ENCODE measurements at places on chromosomes 16 and 17.

DNA sequence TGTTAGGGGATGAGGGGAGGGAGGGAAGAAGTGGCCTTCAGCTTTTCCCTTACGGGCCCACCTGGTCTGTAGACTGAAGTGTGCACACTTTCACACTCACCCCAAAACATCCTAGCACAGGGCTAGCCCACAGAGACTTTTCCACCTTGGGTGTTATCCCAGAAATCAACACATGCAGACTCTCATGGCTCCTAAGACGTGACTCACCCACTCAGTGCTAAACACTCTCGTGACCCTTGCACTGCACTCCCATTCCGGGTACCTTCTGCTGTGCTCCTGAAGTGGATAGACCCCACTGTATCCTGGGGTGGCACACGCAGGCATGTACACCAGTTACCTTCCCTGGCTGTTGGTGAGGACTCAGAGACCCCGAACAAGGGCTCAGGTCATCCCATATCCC is 23.0 kb upstream of the ABCC3 start:
- no peaks in the 10 kb centered on the region for H3K36me3 ChIP-seq
- H3K27ac ChIP-seq: no peak overlapping the region
- no peak for DNase-seq

DNA sequence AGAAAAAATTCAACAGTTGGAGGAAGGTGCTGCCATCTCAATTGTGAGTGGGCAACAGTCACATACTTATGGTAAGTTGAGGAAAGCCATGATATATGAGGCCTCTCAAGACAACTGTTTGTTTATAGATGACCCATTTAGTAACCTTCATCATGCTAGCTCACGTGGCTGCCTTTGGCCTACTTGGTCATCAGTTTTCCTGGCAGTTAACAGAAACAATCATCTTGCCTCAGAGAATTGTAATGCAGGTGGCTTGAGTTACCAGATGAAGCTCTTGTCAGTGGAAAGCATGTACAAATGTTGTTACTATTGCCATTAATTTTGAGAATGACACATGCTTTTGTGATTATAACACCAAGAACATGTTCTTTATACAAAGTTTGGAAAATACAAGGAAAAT is 14.7 kb downstream of the TPPP3 start:
- H3K27ac ChIP-seq: no peak overlapping the region
- H3K4me1 ChIP-seq: no peaks in the 10 kb centered on the region
- H3K4me3 ChIP-seq: no peak overlapping the region
- DNase-seq: no peak

GRCh38 chr17:14351493-14351892 is 50.6 kb downstream of the HS3ST3B1 start:
- no peaks in the 10 kb centered on the region for H3K27me3 ChIP-seq
- H3K36me3 ChIP-seq: no peaks in the 10 kb centered on the region
- H3K27ac ChIP-seq: no peak overlapping the region
- no peaks in the 10 kb centered on the region for H3K4me1 ChIP-seq
- no peak for DNase-seq

DNA sequence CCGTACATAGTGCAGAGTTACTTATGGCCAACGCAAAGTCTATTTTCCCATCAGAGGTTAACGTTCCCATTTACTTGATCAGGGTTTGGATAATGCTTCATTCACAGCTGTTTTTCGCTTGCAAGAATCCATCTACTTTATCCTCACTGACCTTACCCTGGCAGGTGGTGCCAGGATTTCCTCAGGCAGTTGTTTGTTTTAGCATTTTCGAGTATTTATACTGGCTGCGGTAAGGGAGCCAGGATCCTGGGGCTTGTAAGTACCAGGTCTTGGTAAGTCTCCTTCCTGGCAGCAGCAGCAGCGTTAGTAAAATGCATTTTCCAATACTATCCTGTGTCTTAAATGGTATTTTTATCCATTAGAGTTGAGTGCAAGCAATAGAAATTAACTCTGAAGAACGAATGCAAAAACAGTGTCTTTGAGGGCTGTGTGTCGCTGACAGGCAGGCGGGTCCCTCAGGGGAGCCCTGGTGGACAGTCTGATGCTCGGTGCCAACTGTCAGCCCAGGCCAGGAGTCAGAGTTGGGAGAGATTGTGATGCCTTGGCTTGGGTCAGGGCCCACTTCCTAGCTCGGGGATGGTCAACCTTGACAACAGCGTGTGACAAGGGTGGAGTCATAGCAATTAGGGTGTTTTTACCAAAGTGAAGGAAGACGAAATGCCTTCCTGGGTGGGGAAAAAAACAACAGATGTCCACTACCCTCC is 92.4 kb upstream of the HSBP1 start:
- no peak for DNase-seq
- H3K27ac ChIP-seq: no peak overlapping the region
- no peaks in the 10 kb centered on the region for H3K27me3 ChIP-seq
- H3K4me1 ChIP-seq: no peaks in the 10 kb centered on the region
- no peak overlapping the region for H3K4me3 ChIP-seq

- H3K4me3 ChIP-seq: peak overlapping the region; percentile 31
- H3K4me1 ChIP-seq: no peaks in the 10 kb centered on the region
- DNase-seq: no peak
- peaks cover 6% of the 10 kb centered on the region for H3K27me3 ChIP-seq
- H3K27ac ChIP-seq: no peak overlapping the region
- no peaks in the 10 kb centered on the region for H3K36me3 ChIP-seq
Observed at GRCh38 chr17:82370471-82371332, 863 bp upstream of the UTS2R start.

DNA sequence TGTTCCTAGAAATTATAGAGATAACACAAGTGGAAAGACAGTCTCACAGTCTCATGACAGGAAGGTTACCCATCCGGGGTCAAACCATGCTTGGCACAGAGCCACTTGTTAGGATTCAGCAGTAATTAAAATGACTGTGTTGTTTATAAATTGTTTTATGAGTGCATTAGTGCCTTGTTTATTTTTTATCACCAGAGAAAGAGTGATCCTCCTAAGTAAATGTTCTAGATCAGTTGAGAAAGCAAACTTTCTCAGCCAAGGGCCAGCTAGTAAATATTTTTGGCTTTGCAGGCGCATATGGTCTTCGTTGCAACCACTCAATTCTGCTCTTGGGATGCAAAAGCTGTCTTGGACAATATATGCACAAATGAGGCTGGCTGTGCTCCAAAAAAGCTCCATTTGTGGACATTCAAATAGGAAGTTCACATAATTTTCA is 253.9 kb upstream of the CACNG5 start:
- H3K4me1 ChIP-seq: peaks cover 20% of the 10 kb centered on the region
- H3K4me3 ChIP-seq: no peak overlapping the region
- no peaks in the 10 kb centered on the region for H3K36me3 ChIP-seq
- DNase-seq: peak; percentile 43

- H3K4me3 ChIP-seq: peak overlapping the region; percentile 99
- no peaks in the 10 kb centered on the region for H3K4me1 ChIP-seq
- no peaks in the 10 kb centered on the region for H3K36me3 ChIP-seq
- H3K27ac ChIP-seq: peak overlapping the region; percentile 91
- no peak for DNase-seq
Observed at GRCh38 chr16:31508706-31509195, 560 bp upstream of the RUSF1 start.

DNA sequence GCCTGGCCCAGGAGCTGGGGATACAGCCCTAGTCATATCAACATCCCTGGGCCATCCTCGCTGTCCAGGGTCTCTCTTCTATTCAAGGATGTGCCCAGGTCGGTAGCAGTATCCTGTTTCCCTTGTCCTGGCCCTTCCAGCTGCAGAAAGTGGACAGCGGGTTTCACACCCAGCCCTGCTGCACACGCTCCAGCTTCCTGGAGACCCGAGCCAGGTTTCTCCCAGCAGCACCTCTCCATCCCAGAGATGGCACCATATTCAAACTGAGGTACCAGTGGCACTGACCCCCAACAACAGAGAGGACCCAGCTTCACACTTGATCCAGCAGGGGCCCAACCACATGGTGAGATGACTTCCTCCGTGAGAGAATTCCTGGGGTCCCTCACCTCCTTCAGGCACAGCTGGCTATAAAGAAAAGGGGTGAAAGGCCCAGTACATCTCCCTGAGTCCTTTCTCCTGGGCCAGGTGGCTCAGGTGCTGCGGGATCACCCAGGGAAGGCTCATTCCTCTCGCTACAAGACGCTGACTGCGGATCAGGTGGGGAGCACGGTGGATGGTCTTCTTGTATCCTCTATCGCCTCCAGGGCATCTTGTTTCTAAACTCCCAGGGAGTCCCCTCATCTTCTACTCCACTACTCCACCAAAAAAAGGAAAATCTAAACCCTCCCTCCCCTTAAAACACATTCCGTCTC is 1.4 kb downstream of the CUEDC1 start:
- no peaks in the 10 kb centered on the region for H3K4me1 ChIP-seq
- H3K27me3 ChIP-seq: no peaks in the 10 kb centered on the region
- H3K27ac ChIP-seq: peak overlapping the region; percentile 84
- H3K4me3 ChIP-seq: peak overlapping the region; percentile 66
- DNase-seq: no peak

- H3K4me1 ChIP-seq: no peaks in the 10 kb centered on the region
- H3K27me3 ChIP-seq: no peaks in the 10 kb centered on the region
- no peak overlapping the region for H3K27ac ChIP-seq
- no peak overlapping the region for H3K4me3 ChIP-seq
Observed at GRCh38 chr16:65280845-65281512, 159.1 kb upstream of the CDH11 start.

- H3K4me1 ChIP-seq: peaks cover 11% of the 10 kb centered on the region
- DNase-seq: no peak
- H3K27me3 ChIP-seq: no peaks in the 10 kb centered on the region
- peaks cover 10% of the 10 kb centered on the region for H3K36me3 ChIP-seq
- no peak overlapping the region for H3K27ac ChIP-seq
Observed at GRCh38 chr17:43403846-43404245, 5.1 kb downstream of the ARL4D start.

DNA sequence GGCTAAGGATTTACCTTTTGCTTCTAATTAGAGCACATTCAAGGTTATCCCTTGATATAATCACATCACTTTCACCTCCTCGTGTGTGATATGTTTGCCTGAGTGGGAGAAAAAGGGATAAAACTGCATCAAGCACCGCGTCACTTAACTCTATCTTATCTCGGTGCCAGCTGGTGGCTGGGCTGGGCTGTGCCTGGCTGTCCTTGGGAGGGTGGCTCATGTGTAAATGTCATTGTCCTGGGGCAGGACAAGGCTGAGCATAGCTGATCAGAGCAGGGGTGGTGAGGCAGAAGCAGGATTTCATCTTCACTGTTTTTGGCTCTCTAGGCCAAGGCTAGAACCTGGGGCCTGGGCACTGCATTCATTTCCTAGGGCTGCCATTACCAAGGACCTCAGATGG is 105.3 kb downstream of the RAP1GAP2 start:
- DNase-seq: no peak
- H3K4me1 ChIP-seq: no peaks in the 10 kb centered on the region
- H3K27me3 ChIP-seq: no peaks in the 10 kb centered on the region
- no peak overlapping the region for H3K27ac ChIP-seq
- no peak overlapping the region for H3K4me3 ChIP-seq
- no peaks in the 10 kb centered on the region for H3K36me3 ChIP-seq

DNA sequence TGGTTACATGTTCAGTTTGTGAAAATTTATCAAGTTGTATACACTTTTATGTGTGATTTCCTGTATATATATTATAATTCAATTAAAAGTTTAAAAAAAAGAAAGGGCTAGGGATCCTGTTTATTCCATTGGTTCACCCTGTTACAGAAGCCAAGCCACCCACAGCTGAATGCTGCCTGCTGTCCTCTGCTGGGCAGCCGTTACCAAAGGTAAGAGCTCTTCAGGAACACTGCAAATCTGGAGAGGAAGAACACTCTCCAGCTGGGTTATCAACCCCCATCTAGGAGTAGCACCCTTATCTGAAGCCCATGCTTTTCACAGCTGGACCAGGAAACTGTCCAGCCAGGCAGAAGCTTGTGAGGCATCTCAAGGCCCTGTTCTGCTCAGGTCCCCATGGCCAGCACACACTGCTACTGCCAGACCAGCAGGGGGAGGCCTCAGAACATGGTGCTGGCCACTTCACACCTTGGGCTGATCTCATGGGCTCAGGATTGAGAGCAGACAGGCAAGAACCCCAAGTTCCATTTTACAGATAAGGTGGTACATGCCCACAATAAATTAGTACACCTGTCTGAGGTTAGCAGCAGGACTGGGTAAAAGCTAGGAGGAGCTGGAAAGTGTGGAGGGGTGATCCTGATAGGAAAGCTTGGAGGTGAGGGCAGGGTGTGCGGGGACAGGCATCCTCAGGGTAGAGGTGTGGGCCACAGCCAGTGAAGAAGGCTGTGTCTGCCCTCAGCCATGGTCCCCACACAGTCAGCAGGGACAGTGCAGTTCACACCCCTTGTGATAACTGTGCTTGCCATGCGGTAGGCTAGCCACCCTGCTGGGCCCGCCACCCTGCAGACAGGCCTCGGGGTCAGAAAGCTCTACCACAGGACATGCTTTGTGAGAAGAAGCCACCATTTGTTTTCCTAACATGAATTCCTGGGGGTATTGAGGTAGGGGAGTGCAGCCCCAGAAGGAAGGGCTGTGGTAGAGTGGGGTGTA is 54.3 kb upstream of the SREBF1 start:
- peak; percentile 69 for DNase-seq
- H3K36me3 ChIP-seq: no peaks in the 10 kb centered on the region
- no peak overlapping the region for H3K27ac ChIP-seq
- H3K27me3 ChIP-seq: no peaks in the 10 kb centered on the region

DNA sequence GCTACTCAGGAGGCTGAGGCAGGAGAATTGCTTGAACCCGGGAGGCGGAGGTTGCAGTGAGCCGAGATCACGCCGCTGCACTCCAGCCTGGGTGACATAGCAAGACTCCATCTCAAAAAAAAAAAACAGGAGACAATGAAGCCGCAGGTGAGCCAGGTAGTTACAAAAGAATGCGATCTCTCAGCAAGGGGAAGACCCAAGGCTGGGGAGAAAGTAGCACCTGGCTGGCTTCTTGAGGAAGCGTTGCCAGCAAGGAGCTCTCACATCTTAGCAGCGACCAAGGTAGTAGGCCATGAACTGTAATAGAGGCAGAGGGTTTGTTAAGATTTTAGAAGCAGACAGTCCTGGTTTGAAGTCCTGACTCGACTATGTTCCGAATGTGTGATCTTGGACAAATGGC is 175.0 kb downstream of the AIPL1 start:
- no peaks in the 10 kb centered on the region for H3K4me1 ChIP-seq
- H3K4me3 ChIP-seq: no peak overlapping the region
- H3K36me3 ChIP-seq: no peaks in the 10 kb centered on the region
- H3K27ac ChIP-seq: no peak overlapping the region
- no peak for DNase-seq

DNA sequence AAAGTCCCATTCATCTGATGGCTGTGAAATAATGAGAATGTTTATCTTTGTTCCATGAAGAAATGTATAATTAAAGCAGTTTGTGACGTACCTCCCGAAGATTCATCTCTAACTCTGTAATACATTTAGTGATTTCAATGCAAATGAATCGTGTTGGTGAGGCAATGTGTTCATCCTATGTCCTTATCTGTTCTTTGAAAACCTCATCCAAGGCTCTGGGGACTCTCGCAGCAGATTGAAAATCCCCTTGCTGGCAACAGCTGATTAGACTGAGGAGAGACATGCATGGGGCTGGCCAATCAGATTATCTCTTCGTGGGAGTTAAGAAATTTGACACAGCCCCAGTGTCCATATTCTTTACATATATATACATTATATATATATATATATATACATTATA is 1095.4 kb upstream of the EEF2KMT start:
- H3K36me3 ChIP-seq: no peaks in the 10 kb centered on the region
- no peak overlapping the region for H3K27ac ChIP-seq
- H3K4me3 ChIP-seq: no peak overlapping the region
- H3K27me3 ChIP-seq: no peaks in the 10 kb centered on the region
- no peak for DNase-seq

GRCh38 chr17:81097134-81097942 is 62.4 kb downstream of the BAIAP2 start:
- H3K27me3 ChIP-seq: no peaks in the 10 kb centered on the region
- DNase-seq: no peak
- H3K4me3 ChIP-seq: no peak overlapping the region
- H3K4me1 ChIP-seq: no peaks in the 10 kb centered on the region
- H3K27ac ChIP-seq: peak overlapping the region; percentile 55
